ENCODE measurements at places on chromosomes 5 and 9.

- DNase-seq = no peak
Observed at GRCh38 chr5:172007175-172008110, 1.0 kb upstream of the FBXW11 start.

DNA sequence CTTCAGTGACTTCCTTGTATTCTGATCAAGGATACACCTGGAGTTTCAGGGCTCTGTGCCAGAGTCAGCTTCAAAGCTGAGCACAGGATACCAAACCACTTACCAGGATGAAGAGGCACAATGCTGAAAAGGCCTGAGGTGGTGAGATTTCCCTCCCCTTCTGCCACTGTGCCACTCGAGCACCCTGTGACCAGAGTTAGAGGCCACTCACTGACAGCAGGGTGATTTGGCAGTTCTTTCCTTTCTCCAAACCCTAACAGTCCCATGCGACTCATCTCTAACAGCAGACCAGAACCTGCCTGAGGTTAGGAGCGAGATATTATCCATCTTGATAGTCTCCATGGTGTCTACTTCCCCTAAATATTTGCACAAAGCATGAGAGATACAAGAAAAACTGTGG lies 1.8 kb downstream of the PLGRKT start:
- DNase-seq = no peak

GRCh38 chr5:167850911-167851310 lies 440.5 kb upstream of the WWC1 start:
- DNase-seq = no peak

GRCh38 chr9:136011703-136012496 lies 50.7 kb upstream of the UBAC1 start:
- peak; percentile 3 for DNase-seq

DNA sequence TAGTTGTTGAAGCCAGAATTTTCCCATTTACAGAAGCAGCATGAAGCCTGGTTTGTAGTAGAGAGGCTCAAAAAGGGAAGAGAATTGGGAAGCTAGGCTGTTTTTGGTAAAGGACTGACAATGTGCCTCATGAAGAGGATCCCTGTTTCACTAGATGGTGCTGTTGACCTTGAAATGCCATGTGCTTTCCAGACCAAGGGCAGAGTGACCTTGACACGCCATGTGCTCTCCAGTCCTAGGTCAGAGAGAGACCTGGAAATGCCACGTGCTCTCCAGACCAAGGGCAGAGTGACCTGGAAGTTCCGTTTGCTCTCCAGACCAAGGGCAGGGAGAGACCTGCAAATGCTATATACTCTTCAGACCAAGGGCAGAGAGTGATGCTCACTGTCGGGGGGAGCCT lies 32.0 kb downstream of the UNC13B start:
- DNase-seq = no peak

DNA sequence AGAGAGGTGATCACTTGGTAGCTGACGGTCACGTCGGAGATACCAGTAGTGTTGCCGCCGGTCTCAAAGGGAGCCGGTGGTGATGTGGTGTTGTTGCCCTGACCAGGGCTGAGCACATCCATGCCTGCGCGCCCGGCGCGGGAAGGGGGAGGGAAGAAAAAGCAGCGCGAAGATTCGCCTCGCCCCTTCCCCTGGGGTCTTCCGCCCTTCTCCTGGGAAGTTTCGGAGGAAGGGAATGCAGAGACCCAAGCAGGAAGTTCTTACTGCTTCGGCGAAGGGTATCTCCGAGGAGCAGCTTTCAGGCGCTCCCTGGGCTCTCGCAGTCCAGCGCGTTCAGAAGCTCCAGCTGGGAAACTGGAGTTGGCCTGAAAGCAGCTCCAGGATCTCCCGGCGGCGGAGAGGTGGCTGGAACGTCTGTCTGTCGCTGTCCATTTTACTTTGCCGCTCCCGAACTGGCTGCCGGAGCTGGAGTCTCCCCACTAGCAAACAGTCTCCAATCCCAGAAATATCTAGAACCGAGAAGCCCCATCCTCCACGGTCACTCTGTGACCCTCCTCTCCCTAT lies 565 bp downstream of the HTR1A start:
- no peak for DNase-seq

DNA sequence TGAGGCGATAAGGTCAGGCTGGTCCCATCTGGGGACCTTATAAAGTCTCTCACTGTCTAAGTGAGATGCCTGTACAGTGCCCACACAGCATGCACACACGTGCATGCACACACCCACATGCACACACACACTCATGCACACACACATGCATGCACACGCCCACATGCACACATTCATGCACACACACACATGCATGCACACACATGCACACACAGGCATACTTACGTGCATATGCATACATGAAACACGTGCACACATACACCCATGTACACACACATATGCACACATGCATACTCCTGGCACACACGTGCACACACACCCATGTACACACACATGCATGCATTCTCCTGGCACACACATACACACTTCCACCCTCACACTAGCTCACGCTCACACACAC lies 12.2 kb downstream of the COL23A1 start:
- no peak for DNase-seq

DNA sequence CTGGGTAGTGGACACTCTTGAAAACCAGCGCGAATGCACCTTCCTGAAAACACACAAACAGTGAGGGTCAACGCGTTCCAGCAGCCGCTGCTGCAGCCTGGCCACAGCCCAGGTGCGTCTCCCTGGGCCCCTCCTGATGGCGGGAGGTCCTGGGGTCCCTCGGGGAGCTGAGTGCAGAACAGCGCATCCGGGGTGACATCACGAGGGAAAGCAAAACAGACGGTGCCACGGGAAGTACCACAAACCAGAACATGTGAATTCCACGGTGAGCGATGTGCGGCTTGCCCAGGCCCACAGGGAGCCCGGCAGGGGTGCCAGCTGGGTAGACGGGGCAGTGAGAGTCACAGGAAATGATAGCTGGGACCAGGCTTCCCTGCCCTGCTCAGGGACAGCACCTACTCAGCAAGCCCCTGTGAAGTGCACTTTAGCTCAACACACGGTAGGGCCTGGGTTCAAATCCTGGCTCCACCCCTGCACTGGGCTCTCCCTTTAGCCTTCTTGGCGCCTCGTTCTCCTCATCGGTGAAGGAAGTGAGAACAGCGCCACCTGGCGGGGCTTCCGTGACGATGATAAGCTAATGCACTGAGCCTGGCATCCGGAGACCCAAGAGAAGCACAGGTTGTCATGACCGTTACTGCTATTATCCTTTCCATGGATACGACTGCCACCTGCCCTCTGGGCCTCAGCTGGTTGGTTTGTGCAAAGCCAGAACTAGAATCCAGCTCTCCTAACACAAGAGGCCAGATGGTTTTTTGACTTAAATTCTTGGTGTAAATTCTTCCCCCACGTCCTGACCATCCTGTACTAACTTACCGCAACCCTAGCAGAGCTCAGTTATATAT lies 24.6 kb downstream of the GFPT2 start:
- DNase-seq = peak; percentile 75

DNA sequence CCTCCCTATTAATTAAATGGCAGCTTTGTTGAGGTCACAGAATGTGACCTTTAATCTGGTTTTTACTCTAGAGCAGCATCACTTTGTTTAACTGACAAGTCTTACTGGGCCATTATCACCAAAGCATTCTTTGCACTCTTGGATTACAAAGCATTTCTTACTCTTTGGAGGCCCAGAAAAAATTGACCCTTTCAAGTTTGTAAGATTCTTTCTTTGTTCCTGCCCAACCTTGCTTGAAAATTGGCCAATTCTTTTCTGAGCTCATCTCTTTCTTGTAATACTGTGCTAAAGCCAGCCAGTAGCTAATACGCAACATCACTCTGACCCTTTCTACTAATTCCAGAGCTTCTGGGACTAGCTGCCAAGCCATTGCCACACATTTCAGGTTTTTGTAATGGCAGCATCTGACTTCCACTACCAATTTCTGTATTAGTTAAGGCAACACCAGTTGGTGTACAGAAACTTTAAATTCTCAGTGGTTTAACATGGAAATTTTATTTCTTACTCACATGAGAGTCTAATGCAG lies 131.6 kb downstream of the PRDM6 start:
- DNase-seq = no peak

GRCh38 chr9:85569988-85570387 lies 171.8 kb downstream of the AGTPBP1 start:
- no peak for DNase-seq

GRCh38 chr5:821504-821903 lies 29.3 kb downstream of the ZDHHC11 start:
- DNase-seq = no peak

DNA sequence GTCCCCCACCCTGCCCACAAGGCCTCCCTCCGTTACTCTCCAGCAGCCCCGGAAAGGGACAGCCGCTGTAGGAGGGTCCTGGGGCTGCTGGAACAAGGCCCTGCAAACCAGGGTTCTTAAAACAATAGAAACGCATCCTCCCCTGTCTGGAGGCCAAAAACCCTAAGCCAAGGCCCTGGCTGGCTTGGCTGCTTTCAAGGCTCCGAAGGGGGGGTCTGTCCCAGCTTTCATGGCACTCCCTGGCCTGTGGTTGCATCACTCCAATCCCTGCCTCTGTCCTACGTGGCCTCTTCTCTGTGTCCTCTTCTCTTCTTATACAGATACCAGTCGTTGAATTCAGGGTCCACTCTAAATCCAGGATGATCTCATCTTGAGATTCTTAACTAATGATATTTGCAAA lies 7.4 kb upstream of the UBAC1 start:
- DNase-seq = no peak

DNA sequence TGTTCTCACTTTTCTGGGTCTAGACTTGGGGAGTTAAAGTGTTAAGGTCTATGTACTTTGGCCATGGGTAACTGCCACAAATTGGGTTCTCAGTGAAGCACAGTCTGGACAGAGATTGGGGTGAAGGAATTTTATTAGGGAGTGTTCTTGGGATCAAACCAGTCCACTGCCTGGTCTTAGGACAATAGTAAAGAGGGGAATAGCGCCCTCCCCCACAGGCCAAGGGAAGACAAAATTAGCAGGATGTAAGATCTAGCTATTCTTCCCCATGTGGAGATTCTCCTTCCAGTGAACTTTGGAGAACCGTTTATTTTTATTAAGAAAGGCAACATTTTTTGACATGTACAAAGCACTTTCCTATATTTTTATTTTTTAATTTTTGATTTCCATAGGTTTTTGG lies 18.4 kb upstream of the RIC1 start:
- DNase-seq = no peak

DNA sequence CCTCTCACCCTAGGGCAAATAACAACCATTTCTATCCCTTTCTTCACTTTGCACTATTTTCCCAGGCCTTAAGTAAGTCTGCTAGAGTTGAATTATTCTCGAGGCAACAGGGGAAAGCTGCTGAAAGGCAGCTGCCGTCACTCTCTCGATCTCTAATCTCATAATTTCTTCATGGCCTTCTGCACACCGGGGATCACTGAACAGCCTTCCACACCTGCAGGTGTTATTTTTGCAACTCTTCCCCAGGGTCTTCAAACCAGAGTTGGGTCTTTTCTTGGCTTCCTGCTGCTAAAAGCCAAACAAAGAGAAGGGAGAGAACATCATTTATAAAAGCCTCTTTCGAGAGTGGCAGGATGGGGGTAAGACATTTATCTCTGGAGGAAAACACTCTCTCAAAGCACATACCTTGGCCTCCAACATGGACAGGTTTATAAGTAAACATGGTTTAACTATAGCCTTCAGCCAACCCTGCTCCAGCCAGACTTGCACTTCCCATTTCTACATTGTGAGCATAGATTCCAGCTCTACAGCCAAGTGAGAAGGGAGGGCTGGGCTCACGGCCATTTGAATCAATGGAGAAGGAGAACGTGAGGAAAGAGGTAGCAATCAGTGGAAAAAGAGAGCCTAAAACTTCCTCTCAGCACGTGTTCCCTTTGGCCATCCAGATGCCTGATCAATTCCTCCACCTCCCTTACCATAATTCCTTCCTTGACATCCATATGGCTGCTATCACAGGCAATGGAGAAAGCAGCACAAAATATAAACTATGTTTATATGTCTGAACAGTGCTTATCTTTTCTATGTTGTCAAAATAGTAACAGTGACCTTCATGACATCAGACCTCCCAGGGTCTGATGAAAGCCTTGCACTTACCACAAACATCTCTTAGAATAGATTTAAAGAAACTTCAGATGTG lies 464.9 kb downstream of the TLE1 start:
- DNase-seq = no peak

DNA sequence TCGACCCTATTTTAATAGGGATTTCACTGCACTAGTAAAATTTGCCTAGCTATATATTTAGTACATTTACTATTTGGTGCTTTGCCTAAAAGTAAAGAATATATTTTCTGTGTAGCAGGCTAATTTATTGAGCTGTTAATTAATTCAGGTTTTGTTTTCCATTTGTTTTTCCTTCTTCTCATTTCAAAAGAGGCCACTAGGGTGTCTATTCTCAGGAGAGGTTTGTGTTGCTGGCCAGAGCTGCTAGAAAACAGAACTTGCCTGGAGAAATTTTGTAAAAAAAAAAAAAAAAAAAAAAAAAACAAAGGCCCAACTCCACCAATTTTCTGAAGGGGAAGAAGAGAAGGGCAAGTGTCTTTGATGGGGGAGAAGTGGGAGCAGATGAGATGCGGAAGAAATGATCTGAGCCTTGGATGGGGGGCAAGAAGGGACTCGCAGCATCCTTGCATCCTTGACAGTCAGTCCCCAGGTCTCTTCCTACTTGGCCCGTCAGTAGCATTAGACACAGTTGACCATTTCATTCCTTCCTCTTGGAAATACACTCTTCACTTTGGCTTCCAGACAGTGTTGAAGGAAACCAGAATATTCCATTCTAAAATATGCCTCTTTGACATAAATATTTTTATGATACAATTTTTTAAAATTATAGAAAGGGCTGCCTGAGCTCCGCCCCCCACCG lies 318.5 kb downstream of the TRPM3 start:
- DNase-seq = no peak

DNA sequence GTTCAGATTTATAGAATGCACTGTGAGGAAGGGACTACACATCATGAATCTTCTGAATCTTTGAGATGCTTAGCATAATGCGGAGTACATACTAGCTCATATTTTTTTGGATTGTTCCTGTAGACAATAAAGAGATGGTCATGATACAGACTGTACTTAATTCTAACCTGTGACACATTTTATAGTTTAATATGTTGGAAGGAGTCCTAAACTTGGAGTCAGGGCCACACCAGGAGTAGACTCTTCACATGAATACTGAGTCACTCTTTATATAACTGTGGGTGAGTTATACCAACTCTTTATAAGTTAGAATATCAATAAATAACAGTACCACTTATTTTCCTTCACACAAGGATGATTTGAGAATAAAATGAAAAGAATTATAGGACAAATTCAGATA lies 16.9 kb downstream of the C9orf85 start:
- DNase-seq = no peak

DNA sequence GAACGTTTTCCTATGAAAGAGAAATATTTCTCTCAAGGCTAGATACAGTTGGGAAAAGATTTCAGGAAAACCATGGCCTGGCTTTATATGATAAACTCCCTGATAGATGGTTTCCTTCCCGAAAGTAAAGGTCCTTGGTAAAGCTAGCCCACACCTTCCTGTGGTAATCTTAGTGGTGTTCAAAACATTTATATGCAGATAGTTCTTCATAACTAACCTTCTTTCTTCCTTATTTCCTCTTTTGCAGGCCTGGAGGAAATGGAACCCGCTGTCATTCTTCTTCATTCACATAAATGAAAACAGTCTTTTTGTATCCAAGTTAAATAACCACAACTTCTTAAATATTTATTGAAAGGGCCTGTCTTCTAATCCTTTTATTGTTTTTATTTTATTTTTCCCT lies 474.0 kb upstream of the ACTBL2 start:
- no peak for DNase-seq

Data from T-helper 17 cell (primary cell).